ENCODE measurements at places on chromosomes 1 and 21.

DNA sequence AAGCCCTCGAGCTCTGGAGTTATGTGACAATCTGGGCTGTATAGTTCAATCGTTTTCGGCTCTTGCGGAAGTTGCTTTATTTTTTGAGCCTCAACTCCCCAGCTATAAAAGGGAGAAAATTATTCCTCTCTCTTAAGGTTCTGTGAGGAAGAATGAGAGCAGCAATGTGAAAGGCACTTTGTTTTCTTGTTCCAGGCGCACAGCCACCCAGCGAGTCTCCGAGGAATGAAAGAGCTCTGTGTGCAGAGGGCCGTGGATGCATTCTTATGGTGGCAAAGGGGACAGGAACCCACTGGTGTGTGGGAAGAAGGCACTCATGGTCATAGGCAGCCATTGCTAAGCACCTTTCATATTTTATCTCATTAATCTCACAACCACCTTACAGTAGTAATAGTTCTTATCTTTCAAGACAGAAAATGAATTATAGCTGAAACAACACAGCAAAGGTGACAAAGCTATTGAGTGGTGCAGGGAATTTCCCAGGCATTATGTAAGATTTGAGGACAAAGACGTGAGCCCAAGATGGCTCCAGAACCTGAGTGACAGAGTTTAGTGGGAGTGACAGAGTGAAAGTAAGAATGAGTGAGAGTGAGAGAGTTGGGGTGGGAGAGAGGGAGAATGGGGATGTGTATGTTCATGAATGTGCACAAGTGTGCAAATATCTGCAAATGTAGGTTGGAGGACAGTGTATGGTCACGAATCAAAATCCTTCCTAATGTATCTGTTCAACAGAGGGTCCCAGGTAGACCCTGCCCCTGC, 9.4 kb downstream of the CYP2J2 start:
- no peak for DNase-seq

DNA sequence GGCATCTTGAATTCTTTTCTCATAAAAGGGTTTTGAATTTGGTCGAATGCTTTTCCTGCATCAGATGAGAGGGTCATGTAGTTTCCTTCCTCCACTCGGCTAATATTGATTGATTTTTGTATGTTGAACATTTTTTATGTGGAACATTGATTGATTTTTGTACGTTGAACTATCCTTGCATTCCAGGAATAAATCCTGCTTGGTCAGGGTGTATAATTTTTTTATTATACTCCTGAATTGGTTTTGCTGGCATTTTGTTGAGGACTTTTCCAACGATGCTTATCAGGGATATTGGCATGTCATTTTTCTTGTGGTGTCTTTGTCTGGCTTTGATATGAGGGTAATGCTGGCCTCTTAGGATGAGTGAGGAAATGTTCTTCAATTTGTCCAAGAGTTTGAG, 8.5 kb downstream of the TMEM240 start:
- no peak for DNase-seq

DNA sequence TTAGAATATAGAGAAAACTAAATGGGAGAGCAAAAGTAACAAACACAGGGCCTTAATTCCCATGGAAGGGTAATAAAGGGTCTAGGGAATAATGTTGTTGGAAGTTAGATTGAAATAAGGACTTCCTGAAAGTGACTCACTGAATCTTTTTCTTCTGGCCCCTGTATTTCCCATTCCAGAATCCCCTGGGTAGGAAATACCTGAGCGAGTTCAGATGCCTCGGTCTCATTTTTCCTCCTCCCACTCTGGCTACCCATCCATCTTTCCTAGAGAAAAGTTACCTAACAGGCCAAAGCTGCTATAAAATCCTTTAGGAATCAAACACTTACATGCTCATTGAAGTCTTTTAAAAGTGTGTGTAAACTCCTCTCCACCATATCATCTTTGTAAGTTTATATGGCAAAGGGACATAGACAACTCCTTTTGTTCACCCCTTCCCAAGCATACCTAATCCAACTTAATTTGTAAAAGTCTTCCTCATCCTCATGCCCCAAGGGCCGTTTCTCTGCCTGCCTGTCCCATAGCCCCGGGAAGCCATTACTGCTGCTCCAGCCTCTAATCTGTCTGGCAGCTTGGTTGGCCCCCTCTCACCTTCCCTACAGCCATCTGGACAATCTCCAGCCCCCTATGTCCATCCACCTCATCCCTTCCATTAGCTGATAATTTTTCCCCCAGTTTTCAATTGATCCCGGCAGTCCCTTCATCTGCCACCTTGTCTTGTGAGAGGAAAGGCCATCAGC, 3.3 kb upstream of the MEF2D start:
- DNase-seq: no peak

GRCh38 chr1:76690766-76691165, 176.5 kb upstream of the ST6GALNAC5 start:
- DNase-seq: no peak

- DNase-seq: no peak
These were observed 7.7 kb downstream of the AMIGO1 start for GRCh38 chr1:109501644-109502363.

DNA sequence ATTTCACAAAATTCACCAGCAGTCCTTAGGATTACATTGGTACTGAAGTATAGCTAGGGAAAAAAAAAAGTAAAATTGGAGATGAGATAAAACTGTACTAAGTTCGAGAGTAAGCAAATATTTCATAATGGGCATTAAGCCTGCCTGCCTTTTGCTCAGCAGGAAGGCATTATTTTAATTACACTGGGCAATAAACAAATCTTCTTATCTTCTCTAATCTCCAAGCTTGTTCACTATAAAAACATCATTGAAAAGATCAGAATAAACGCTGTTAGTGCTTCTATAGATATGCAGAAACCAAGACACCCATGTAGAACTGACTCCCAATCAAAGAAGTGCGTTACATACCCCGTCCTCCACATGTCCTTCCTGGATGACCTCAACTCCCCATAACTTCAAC, 174.2 kb upstream of the CHODL start:
- no peak for DNase-seq
